ENCODE measurements at places on chromosomes 2 and 18.

- DNase-seq = no peak
These were observed 108.9 kb downstream of the NEDD4L start for GRCh38 chr18:58152891-58153290.

GRCh38 chr2:166238176-166238575 is 110.4 kb upstream of the SCN1A start:
- no peak for DNase-seq

DNA sequence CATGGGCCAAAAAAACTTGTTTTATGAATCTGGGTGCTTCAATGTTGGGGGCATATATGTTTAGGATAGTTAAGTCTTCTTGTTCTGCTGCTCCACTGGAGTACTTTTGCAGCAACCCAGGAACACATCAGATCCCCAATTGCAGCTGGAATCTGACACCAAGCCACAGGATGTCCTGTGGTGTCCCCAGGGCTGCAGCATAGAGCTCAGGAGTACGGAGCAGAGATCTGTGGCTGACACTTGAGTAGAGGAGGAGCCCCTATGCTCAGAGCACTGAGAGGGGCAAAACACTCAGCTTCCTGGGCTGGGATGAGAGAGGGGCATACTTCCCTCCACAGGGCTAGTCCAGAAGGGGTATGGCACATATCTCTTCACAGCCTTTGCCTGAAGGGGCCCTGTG is 138.9 kb upstream of the ERBB4 start:
- no peak for DNase-seq

DNA sequence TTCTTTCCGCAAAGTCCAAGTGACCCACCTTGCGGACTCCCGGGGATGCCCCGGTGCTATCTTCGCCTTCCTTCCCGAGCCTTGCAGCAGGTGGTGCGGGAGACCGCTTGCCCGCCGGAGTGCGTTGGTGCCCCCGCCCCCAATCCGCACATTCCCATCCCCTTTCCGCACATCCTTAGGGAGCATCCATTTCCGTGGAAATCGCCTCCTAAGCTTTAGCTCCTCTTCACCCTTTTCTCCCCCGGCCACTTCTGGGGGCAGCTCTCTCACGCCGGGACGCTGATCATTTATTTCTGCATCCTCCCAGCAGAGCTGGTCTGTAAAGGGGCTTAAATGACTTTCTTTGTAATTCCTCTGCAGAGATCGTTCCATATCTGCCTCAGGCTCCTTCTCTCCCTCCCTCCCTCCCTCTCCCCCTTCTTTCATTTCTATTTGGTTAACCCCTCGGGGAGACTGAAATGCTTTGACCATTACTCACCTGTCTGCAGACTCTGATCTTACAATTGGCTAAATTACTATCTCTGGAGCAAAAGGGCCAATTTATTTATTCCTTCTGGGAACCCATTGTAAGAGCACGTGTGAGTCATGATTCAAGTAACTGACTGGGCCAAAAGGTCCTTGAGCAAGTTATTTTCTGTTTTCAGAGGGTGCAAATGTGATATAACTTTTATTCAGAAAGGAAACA is 1.3 kb upstream of the LYPD1 start:
- DNase-seq = no peak

DNA sequence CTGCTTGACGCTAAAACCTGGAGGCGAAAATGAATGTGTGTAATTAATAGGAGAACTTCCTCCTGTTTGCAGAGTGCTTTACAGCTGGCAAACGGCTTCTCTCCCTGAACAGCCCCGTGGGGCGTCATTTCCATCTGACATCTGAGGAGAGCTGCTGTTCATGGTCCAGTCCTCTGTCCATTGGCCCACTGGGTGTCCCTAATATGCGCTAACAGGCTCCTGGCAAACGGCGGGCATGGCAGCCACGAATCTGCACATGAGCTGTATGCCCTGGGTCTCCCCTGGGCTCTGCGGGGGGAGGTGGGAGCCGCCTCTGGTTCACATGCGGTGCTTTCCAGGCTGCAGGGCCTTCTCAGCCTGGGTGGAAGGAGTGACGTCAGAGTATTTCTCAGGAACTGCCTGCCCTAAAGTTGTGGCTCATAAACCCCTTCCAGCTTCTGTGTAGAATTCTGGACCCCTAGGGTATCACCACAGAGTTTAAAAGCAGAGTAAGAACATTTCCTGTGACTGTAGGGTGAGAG is 73.2 kb downstream of the LRRFIP1 start:
- no peak for DNase-seq

DNA sequence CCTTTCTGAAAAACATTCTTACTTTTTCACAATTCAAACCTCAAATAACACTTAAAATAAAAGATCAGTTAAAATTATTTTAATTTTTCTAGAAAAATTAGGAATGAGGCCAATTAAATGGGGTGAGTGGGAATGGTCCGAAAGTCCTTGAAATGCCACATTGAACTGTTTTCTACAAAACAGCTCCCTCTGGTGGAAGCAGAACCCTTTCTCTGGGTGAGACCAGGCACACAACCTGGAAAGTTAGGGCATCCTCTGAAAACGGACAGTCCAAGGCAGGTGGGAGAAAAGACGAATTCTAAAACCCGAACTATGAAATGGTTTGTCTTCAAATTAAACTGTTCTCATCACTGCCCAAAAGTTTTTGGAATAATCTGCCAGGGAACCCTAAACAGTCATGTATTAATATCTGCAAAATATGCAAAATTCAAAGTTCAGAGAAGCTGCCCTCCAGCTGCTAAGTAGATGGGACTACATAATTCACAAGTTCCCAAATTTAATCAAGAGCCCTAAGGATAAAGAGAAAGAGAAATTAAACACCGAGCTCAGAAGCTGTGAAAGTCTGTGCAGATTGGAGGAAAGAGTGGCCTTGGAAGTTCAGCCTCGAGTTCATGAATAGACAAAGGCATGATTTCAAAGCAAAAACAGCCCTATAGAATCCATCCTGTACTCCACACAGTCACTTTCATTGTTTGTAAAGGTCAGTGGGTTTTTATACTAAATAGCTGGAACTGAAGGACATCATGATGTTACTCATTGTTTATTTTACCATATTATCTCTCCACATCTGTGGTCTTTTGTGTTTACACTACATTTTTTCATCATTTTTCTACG is 108.3 kb downstream of the PIEZO2 start:
- DNase-seq = no peak

- DNase-seq = no peak
These were observed 18.3 kb downstream of the ASXL3 start for GRCh38 chr18:33596178-33596854.

DNA sequence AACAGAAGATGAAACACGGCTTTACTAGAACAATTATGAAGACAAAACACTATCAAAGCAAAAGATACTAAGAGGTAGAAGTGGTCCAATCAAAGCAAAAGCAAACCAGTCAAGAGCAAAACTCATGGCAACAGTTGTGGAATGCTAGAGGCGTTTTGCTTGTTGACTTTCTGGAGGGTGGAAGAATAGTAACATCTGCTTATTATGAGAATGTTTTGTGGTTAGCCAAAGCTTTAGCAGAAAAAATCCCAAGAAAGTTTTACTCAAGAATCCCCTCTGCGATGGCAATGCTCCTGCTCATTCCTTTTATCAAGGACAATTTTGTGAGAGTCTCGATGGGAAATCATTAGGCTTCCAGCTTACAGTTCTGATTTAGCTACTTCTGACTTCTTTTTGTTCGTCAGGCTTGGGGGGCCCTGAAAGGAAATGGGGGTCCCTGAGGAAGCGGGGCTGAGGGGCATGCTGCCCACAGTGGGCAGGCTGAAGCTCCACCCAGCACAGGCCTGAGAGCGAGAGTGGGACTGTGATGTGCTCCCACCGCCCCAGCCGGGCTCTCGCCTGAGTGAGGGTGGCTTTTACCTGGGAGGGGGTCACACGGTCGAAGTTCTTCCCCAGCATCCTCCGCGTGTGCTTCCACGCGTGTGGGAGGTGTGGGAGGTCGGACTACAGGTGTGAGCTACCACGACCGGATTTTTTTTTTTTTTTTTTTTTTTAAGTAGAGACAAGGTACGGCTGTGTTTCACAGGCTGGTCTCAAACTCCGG is 49.0 kb upstream of the MC4R start:
- no peak for DNase-seq

DNA sequence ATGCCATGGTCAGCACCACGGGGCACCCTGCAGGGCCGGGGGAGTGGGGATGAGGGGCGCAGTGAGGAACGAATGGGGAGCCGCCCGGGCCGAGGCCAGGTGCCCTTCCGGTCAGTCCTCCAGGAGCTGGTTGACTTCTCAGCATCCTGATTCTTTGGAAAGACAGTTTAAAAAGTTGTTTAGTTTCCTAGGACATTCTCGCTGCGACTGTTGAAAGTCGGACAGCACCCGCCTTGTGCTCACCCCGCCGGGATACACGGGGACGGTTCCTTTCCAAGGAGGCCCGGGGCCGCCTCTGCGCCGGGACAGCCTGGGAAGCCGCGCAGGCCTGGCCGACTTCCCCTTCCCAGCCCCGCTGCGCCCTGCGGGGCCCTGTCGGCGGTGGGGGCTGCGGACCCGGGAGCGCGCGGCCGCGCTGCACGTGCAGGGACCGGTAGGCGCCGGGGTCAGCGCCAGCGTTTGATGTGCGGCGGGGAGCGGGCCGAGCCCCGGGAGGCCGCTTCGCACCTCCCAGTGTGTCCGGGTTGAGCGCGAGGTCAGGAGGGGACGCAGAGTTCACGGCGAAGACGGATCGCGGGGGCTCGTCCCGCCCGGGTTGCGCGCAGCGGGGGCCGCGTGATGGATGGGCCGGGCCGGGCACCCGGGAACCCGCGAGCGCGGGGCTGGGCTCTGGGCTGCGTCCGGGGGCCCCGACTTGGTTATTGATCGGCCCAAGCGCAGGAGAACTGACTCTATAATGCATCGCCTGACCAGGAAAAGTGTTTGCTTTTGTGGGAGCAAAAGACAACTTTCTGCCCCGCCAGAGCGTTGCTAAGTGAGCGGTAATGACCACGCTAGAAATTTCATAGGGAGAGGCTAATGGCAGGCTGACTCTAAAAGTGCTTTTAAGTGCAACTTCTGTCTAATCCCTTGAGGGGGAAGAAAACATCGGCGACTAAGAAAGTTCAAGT is 28.0 kb upstream of the SMIM21 start:
- DNase-seq = no peak

- no peak for DNase-seq
These were observed 903.3 kb upstream of the KLHL29 start for GRCh38 chr2:22481486-22482259.

DNA sequence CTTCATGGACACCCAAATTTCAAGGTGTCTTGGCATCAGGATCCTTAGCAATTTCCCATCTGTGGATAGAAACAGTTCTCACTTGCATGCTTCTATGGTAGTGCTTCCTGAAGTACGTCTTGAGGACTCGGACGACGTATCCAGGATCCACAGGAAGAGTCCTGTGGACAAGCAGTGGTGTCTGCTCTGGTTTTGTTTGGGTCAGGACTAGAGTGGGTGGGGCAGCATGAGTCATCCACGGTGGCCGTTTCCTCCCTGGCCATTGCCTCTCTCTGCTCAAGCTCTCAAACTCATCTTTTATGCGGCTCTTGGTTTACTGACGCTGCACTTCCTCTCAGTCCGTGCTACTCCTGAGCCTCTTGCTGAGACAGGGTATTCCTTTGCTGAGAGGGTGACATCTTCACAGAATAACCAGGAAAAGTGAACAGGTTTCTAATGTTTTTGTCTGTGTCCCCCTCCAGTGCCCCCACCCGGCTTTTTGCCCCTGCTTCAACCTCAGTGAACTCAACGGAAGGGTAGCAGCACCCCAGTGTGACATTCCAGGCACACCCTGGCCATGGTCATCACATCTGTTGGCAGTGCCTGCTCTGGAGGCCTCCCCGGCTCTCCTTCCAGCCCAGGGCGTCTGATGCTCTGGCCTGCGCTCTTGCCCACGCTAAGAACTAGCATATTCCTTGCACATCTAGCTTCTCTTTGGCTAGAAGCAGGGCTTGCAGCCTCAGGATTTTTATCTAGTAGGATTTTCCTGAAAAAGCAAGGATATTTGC is 62.2 kb downstream of the ARMC9 start:
- no peak for DNase-seq

DNA sequence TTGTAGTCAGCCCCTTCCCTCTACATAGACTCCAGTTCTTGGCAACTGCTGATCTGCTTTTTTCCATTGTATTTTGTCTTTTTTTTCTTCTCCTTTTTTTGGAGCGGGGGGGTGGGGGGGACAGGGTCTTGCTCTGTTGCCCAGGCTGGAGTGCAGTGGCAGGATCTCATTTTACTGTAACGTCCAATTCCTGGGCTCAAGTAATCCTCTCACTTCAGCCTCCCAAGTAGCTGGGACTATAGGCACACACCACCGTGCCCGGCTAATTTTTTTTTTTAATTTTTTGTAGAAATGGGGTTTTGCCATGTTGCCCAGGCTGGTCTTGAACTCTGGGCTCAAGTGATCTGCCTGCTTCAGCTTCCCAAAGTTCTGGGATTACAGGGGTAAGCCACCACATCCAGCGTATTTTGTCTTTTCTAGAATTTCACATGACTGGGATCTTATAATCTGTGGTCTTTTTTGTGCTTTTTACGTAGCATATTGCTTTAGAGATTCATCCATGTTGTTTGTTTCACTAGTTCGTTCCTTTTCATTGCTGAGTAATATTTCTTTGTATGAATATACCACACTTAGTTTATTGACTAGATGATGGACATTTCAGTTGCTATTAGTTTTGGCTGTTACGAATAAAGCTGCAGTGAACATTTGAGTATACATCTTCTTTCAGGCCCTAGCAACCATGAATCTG is 17.9 kb downstream of the EML4 start:
- no peak for DNase-seq

- DNase-seq = no peak
These were observed 108.4 kb downstream of the MRO start for GRCh38 chr18:50711386-50711785.

DNA sequence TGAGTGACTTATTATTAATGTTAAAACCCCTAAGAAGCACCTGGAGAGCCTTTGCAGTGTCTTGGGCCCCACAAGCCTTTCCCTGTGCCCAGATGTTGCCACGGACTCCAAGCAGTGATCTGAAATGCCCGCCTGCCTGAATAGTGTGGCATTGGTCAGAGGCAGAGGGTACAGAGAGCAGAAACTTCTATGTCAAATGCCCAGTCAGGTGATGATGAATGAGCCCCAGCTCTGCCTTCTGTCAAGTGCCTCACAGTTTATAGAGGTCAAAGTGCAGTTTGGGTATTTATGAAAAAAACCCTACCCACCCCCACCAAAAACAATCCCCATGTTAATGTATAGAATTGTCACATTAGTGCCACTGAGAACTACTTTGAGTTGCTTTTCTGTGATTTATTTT is 170.0 kb upstream of the SIX3 start:
- DNase-seq = no peak

- DNase-seq = no peak
These were observed 16.1 kb upstream of the GNAL start for GRCh38 chr18:11672846-11673454.

DNA sequence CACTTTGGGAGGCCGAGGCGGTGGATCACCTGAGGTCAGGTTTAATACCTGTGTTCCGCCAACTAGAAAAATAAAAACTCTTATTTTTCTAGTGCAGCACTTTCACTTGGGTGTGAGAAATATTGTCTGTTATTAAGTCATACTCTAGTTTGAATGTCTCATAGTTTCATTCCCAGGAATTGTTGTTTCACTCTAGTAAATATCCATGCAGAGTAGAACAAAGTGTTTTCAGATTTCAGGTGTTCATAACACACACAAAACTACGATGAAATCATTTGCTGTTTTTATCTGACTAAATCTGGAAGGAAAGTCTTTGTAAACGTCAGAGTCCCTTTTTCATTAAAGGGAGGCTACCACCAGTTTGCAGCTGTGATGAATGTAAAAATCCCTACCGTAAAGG is 4.0 kb downstream of the FAM117B start:
- no peak for DNase-seq

GRCh38 chr18:58309099-58309498 is 265.1 kb downstream of the NEDD4L start:
- no peak for DNase-seq

Measured in NCI-H187 (cell line).